Upper lobe of right lung (tissue), 1 donor: ENCODE measurements at places on chromosomes 4 and X. TPM values are rescaled to one million over a fixed set of nuclear protein-coding genes. Genes with fewer than 3 reads are reported as not detected.

DNA sequence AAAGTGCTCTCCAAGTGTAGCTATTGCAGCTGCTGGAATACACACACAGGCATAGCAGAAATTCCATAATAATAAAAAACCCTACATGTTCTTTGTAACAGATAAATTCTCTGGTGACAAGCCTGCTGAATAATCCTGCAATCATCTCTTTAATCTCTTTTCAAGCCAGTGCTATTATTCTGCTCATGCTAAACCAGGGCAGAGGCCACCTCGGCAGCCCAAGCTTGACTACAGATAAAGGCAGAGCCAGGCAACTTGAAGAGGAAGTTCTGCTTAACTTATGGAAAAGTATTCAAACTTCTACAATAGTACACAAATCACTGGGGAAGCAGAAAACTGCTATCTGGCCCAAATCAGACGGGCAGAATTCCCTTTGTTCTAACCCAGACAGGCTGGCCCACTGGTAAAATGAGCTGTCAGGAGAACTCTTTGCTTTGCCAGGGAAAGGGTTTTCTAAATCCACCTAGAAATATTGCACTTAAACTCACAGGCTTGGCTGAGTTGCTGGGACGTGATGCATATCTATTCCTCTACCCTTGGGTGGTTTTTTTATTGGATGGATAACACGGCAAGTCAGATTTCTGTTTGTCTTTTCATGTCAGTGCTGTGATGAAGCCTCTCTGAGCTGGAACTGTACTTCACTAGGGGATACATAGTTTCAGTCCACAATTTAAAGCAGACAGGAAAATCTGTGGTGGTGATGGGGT, 70.5 kb downstream of the GATB start:
- DNase-seq: no peak
- H3K36me3 ChIP-seq: no peaks in the 10 kb centered on the region
- no peak overlapping the region for H3K4me3 ChIP-seq
- H3K27me3 ChIP-seq: no peaks in the 10 kb centered on the region
- H3K4me1 ChIP-seq: peaks cover 21% of the 10 kb centered on the region

DNA sequence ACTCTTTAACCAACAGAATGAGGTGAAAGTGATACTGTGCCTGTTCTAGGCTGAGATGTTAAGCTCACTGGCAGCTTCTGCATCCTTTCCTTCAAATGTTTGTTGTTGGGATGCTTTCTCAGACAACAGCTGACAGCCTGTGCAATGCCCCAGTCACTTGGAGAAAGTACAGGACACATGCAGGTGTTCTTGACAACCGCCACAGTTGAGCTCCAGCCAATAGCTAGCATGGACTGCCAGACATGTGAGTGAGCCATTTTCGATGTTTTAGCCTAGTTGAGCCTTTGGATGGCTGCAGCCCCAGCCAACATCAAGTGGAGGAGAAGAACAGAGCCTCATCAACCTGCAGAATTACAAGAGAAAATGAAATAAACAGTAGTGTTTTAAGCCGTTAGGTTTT, 94.1 kb upstream of the PPP3CA start:
- DNase-seq: no peak
- no peaks in the 10 kb centered on the region for H3K27me3 ChIP-seq
- no peaks in the 10 kb centered on the region for H3K36me3 ChIP-seq
- H3K4me3 ChIP-seq: no peak overlapping the region
- no peaks in the 10 kb centered on the region for H3K4me1 ChIP-seq
- H3K27ac ChIP-seq: no peak overlapping the region

DNA sequence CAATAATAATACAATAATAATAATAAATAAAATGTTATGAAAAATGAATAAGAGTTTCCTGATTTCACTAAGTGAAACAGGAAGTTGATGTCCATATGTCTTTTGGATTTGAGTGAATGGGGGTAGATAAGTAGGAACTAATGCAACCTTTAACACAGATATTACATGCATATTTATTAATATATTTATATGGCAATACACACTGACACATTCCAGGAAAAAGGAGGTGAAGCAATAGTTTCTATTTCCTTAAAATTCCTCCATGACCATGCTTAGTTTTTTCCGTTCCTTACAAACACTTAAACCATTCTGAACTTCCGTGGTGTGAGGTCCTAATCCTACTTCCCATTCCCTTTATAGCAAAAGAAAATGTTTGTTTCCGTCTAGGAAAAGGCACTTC, 48.3 kb downstream of the ATXN3L start:
- no peaks in the 10 kb centered on the region for H3K4me1 ChIP-seq
- H3K4me3 ChIP-seq: no peak overlapping the region
- no peak overlapping the region for H3K27ac ChIP-seq
- no peaks in the 10 kb centered on the region for H3K36me3 ChIP-seq

DNA sequence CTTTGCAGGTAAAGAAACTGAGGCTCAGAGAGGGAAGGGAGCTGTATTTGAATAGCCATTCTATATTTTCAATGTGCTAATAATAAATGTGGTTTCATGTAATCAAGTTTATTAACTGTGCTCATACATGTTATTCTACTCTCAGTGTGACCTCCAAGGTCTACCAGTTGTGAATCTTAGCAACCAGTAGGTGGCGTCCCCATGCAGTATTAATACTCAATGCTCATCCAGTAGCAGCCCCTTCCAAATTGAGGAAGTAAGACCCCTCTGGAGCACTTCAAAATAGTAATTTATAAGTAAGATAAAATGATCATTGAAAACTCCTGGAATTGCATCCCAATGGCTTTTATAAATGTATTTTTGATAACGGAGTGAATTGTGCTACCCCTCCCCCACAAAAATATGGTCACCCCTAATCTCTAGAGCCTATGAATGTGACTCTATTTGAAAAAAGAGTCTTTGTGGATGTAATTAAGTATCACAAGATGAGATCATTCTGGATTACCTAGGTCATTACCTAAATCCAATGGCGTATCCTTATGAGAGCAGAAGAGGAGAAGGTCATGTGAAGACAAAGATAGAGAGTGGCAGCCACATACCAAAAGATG, 20.4 kb upstream of the SEPSECS start:
- no peaks in the 10 kb centered on the region for H3K27me3 ChIP-seq
- H3K4me3 ChIP-seq: no peak overlapping the region
- no peak overlapping the region for H3K27ac ChIP-seq
- H3K4me1 ChIP-seq: no peaks in the 10 kb centered on the region
- peaks cover 4% of the 10 kb centered on the region for H3K36me3 ChIP-seq

- H3K27me3 ChIP-seq: no peaks in the 10 kb centered on the region
- no peak for DNase-seq
- H3K4me1 ChIP-seq: no peaks in the 10 kb centered on the region
- H3K36me3 ChIP-seq: no peaks in the 10 kb centered on the region
- H3K27ac ChIP-seq: no peak overlapping the region
Measured at GRCh38 chrX:120664081-120664480, 34.2 kb upstream of the C1GALT1C1 start.

DNA sequence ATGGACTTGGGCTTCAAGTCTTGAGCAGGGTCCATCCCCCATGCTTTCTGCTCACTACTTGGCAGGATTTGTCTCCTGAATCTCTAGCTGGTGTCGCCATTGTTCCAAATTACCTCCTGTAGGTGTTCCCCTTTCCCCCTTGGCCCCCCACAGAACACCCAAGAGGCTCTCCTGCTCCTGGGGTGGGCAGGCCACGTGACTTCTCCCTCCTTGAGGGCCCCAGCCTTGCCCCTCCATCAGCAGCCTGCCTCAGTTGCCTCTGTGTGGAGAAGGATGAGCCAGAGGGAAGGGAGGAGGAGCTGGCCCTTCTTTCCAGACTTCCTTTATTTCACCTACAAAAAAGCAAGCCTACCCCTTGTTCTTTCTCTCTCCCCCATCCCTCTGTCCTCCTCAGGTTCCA, 1.8 kb downstream of the GPR78 start:
- no peaks in the 10 kb centered on the region for H3K4me1 ChIP-seq
- H3K27ac ChIP-seq: no peak overlapping the region

- DNase-seq: no peak
- no peak overlapping the region for H3K27ac ChIP-seq
- no peaks in the 10 kb centered on the region for H3K4me1 ChIP-seq
- H3K27me3 ChIP-seq: no peaks in the 10 kb centered on the region
- no peak overlapping the region for H3K4me3 ChIP-seq
Measured at GRCh38 chr4:27360790-27361267, 500.2 kb downstream of the STIM2 start.

DNA sequence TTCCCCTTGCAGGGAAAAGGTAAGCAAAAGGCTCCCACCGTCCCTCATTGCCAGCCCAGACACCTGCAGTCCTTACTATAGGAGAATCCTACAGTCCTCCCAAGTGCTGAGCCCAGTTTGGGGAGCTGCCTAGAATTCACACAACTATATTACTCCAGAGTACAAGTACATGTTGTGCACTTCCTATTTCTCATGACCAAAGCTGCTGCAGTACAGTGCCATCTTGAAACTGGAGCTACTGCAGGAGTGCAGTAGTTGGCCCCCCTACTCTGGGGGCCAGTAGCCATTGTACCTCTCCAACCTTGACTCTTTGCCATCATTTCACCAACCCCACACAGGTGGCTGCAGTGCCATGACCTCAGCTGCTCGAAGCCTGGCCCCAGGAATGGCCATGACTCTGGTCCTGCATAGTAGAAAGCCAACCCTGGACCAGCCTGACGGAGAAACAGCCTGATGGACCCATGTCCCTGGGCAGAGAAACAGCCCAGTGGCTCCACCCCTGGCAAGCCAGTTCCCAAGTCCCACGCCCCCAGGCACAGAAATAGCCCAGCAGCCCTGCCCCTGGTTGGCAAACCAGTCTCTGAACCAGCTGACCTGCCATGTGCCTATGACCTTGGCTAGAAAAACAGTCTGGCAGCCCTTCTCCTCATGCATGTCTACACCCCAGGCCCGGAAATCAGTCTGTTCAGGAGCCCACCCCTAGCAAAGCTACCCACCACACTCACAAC, 51.9 kb downstream of the PHKA1 start:
- no peak overlapping the region for H3K4me3 ChIP-seq
- no peaks in the 10 kb centered on the region for H3K27me3 ChIP-seq
- no peaks in the 10 kb centered on the region for H3K36me3 ChIP-seq
- DNase-seq: no peak

DNA sequence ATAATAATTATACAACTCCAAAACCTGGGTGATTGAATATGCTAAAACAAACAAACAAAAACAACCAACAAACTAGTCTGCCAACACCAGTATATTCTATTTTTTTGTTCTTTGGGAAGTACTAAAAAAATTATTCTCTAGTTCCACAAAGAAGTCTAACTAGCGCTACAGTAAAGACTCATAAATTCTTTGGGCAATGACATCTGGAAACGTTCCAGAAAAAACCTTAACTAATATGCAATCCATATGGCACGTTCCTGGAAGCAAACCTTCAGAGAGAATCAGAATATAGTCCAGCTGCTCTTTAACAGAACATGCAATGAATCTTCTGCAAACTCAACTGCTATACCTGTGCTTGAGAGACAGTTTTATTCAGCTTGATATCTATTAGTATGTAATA, 500.1 kb downstream of the TRAM1L1 start:
- H3K4me3 ChIP-seq: no peak overlapping the region
- H3K4me1 ChIP-seq: no peaks in the 10 kb centered on the region
- no peak overlapping the region for H3K27ac ChIP-seq
- no peak for DNase-seq
- H3K27me3 ChIP-seq: no peaks in the 10 kb centered on the region

DNA sequence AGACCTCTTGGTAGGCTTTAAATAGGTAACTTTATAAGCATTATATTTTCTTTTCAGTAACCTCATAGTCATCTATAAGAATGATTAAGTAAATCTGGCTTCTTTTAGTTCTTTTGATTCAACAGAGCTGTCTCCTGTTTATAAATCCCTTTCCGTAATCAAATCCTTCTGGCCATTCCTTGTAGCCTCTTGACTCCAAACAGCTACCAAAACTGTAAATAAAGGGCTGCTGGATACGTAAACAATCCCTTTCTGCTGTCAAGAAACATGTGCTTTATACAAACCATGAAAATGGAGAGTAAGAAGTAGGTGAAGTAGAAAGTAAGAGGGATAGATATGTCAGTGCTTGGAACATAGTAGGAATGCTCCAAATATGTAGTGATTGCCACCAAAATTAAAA, 183.2 kb upstream of the CASK start:
- no peak overlapping the region for H3K27ac ChIP-seq
- no peak for DNase-seq
- no peaks in the 10 kb centered on the region for H3K4me1 ChIP-seq
- H3K36me3 ChIP-seq: no peaks in the 10 kb centered on the region
- H3K27me3 ChIP-seq: no peaks in the 10 kb centered on the region

- H3K27ac ChIP-seq: no peak overlapping the region
- H3K4me3 ChIP-seq: no peak overlapping the region
- H3K4me1 ChIP-seq: peaks cover 12% of the 10 kb centered on the region
- H3K27me3 ChIP-seq: no peaks in the 10 kb centered on the region
- DNase-seq: no peak
Measured at GRCh38 chr4:128513664-128514484, 226.3 kb upstream of the PGRMC2 start.

GRCh38 chr4:528835-529234, 29.8 kb downstream of the PIGG start:
- H3K4me3 ChIP-seq: no peak overlapping the region
- no peaks in the 10 kb centered on the region for H3K27me3 ChIP-seq
- no peak overlapping the region for H3K27ac ChIP-seq

DNA sequence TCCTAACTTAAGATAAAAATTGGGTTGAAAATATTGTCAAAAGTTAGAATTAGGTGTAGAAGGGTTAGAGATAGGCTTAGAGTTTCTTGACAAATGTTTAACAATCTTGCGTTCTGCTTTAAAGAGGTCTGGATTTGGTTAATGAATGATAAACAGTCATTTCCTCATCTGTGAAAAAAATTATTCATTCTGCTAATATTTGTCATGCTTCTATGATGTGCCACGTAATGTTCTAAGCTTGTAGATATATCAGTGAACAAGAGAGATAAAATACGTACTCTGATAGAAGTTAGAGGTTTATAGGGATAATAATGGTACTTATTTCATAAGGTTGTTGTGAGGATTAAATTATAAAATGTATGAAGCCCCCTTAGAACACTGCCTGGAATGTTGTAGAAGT, 443.0 kb upstream of the GALNT7 start:
- H3K4me3 ChIP-seq: no peak overlapping the region
- no peaks in the 10 kb centered on the region for H3K36me3 ChIP-seq
- H3K27ac ChIP-seq: no peak overlapping the region
- H3K4me1 ChIP-seq: no peaks in the 10 kb centered on the region
- H3K27me3 ChIP-seq: no peaks in the 10 kb centered on the region
- no peak for DNase-seq

- H3K27ac ChIP-seq: no peak overlapping the region
- no peak overlapping the region for H3K4me3 ChIP-seq
- H3K4me1 ChIP-seq: no peaks in the 10 kb centered on the region
- H3K27me3 ChIP-seq: no peaks in the 10 kb centered on the region
Measured at GRCh38 chr4:13892739-13893105, 265.2 kb upstream of the BOD1L1 start.

DNA sequence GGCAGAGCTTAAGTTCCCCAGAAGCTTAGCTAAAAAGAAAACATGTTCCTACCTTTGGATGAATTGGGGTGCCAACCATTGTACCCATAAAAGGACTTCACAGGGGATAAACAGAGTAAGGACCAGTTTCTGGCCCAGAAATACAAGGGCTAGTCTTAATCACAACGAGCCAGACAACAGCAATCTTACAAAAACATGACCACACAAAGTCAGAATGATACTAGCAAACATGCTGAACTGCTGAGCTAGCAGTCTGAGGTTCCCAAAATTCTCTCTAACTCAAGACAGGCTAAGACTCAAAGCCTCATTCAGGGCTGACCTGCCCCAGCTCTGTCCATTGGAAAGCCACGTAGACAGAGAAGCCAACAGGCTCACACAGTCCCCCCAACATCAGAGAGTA, 40.3 kb downstream of the ATP11C start:
- H3K36me3 ChIP-seq: no peaks in the 10 kb centered on the region
- H3K4me1 ChIP-seq: no peaks in the 10 kb centered on the region
- H3K27me3 ChIP-seq: no peaks in the 10 kb centered on the region

The TMEM255A gene
- 1.5 TPM for total RNA-seq

The IL2 gene
- not detected for total RNA-seq

The ANKRD37 gene
- 7.7 TPM for total RNA-seq

The AREG gene
- total RNA-seq: 14.6 TPM

The SYTL5 gene
- 0.46 TPM for total RNA-seq

The NXF2B gene
- total RNA-seq: not detected

The XAGE1B gene
- 1.2 TPM for total RNA-seq

The PGRMC2 gene
- 63.0 TPM for total RNA-seq

The CT45A5 gene
- total RNA-seq: 1.2 TPM
